ENCODE measurements at places on chromosomes 2 and 18.

- DNase-seq, result no peak
Observed at GRCh38 chr2:205721057-205721449, 38.8 kb downstream of the NRP2 start.

GRCh38 chr2:68734688-68735525, at the start of gene ARHGAP25:
Gene ARHGAP25, plus strand, starts transcription at chr2:68734811. Its CDS starts 389 bp downstream, at chr2:68735200.
- no peak for DNase-seq

DNA sequence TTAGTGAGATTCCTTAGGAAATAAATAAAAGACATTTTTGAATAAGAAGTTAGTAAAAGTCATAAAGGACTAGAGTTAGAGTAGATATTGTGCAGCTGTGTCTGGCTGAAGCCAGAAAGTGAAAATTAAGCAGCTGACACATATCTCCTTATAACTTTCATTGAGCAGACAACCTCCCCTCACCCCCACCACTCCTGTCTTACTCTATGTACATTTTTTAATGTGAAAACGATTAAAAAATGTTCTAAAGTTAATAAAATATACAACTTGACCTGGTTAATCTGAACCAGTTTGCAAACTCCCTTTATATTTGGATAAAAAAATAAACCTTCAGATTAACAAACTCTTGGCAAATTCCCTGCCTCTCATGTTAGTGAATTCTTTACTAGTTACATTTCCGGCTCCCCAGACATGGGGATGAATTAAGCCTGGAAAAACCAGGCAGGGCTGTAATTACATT, 462.8 kb downstream of the MEIS1 start:
- no peak for DNase-seq

DNA sequence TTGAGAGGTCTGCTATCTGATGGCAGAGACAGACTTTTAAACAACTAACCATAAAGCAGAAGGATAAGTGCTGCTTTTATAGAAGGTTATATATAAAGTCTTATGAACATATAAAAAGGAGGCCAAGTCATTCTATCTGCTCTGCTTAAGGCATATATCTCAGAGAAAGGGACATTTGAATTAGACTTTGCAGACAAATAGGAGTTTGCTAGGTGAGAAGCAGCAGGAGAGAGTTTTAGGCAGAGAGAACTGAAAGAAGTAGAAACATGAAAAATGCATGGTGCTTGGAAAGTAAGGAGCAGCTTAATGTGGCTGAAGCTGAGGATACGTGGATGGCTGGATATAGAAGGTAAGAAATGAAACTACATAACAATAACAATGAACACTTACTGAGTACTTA, 65.4 kb downstream of the LYPD1 start:
- DNase-seq, result no peak

- DNase-seq, result no peak
Observed at GRCh38 chr2:193199322-193199721, 1004.6 kb upstream of the TMEFF2 start.

GRCh38 chr2:200627110-200627770, 41.4 kb downstream of the AOX1 start:
- no peak for DNase-seq

- DNase-seq, result no peak
Observed at GRCh38 chr2:60496956-60497355, 56.5 kb downstream of the BCL11A start.

DNA sequence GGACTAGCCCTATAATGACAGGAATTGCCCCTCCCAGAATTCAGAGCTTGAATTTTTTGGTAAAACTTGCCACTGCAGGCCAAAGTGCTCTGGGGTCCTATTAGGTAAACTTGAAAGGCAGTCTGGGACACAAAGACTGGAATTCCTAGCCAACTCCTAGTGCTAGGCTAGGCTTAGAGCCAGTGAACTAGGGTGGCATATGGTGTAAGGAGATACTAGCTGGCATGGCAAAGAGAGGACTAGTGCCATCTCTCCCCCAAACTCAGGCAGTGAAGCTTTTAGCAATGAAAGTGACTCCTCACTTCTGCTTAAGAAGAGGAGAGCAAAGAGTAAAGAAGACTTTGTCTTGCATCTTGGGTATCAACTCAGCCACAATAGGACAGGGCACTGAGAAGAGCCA, 410.5 kb upstream of the CNTNAP5 start:
- no peak for DNase-seq

DNA sequence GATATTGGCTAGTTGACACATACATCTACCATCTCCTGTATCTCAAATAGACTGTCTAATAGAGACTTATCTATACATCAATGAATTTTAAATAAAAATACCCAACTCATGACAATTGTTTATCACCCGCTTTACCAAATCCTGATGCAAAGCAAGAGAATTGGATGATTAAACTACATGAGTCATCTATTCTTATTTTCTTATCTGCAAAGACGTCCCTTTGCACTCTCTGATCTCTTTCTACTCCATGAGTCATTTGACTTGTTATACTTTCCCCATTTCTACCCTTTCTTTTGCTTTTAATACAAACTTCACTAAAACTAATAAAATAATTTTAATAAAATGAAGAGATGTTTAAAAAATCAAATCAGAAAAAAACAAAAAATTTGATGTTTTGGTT, 261.7 kb upstream of the MAP2 start:
- DNase-seq, result no peak

- no peak for DNase-seq
Observed at GRCh38 chr2:42944779-42945415, 152.5 kb upstream of the HAAO start.

- no peak for DNase-seq
Observed at GRCh38 chr18:20996418-20996817, 115.2 kb downstream of the ROCK1 start.

DNA sequence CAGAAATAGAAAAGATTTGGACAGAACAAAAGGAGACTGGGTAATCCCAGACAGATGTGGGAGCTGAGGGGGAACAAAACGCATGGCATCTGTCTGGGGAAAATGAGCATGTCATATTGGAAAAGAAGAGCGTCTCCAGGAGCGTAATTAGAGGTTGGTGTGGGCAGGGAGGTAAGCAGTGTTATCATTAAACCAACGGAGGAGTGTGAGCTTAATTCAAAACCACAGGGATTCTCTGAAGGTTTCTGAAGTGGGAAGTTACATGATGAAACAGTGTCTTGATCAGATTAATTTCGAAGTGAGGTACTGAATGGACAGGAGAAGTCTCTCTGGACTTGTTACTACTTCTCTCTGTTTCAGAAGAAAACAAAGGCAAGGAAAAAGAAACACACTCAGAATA, 53.3 kb downstream of the DTNB start:
- no peak for DNase-seq

Data from AG08395 (cell line).